ENCODE measurements at places on chromosomes 1 and 21.

DNA sequence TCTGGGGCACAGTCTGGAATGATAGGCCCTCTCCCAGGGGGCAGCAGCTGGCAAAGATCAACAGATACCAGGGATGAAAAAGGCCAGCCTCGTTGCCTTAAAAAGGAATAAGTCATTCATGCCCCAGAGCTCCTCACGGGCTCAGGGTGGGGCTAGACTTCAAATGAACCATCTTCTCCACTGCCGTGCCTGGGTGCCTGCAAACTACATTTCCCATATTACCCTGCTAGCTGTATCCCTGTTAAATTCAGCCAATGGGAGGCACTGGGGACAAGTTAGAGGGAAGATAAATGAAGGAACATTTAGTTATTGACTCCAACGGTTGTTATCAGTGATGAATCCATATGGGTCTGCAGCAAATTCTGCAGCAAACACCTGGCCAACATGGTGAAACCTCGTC is 101.2 kb upstream of the CYYR1 start:
- DNase-seq = no peak

DNA sequence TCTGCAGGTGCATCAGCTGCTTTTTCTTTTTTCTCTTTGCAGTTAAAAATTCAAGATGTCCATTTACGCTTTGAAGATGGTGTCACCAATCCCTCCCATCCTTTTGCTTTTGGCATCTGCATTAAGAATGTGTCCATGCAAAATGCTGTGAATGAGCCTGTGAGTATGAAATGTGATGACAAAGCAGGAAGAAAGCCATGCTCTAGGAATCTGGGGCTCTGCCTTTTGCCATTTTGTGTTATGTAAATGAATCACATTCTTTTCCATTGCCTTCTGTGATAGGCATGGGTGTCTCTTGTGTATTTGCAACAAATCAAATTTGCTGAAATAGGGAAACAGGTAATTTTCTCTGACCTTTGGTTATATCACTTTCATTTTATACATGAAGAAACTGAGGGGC is 19.4 kb downstream of the VPS13D start:
- DNase-seq = no peak

- peak; percentile 51 for DNase-seq
Measured at GRCh38 chr1:6033986-6034749, 11.5 kb upstream of the KCNAB2 start.

- peak; percentile 87 for DNase-seq
Measured at GRCh38 chr1:11927866-11928592, 1.8 kb upstream of the KIAA2013 start.

- DNase-seq = no peak
Measured at GRCh38 chr1:5996641-5997270, 4.5 kb upstream of the NPHP4 start.

DNA sequence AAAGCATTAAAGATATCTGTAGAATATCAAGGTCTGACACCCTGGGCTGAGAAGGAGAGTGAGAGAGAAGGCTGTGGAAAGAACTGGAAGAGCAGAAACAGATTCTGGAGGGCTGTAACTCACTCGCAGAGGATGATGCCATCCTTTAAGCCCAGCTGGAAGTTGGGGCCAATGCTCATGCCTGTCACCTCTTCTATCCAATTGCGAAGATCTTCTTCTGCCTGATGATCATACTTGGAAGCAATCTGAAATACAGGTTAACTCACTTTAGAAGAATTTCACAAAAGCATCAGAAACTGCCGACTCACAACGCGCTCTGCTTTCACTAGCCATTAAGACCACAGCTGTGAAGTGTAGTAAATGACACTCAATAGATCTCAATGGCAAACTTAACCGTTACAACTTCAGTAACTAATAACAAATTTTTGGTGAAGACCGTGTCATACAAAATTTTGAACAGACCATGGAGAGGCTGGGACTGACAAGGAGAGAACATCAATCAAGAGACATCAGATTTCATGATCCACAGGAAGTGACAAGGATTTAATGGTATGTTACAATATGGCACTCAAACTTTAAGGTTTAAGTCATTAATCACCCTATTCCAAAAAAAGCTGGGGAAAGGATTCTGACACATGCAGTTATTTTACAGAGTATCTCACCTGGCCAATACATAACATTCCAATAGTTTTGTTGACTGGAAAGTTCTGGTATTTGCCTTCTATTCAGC is 23.5 kb downstream of the CNN3 start:
- DNase-seq = no peak

DNA sequence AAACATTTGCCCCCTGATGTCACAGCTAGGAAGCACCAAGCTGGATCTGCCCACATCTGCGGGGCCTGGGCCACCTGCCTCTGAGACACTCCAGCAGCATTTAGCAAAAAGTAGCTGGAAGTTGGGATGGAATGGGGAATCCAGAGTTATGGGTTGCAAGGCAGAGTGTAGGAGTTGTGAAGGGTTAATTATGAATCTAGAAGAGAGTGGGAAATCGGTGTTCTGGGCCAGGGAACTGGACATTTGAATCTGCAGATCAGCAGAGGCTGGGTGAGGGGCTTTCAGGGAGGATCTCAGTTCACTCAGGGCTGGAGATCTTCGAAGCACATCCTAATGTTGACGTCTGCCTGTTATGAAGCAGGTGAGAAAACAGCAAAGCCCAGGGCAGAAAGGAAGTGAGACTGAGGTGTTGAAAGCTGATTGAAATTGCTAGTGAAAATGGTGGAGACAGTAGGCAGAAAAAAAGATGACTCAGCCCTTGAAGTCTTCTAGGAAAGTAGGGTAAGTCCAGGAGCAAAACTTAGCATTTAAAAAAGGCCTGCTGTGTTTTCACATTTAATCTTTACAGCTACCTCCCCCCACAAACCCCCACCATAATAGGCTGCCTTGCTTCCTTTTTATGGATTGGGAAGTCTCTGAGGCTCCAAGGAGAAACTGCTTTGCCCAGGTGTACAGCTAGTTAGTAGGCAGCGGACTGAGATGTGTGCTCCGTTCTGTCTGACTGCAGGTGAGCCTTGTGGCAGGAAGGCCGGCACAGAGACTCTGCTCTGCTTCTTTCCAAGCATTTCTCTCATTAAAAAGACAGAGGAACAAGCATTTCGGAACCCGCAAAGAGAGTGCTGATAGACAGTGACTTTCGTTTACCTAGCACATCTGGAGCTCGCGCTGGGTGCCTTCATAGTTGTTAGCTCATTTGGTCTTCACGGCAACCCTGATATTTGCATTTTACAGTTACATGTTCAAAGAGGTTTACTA is 7.2 kb downstream of the VANGL1 start:
- DNase-seq = no peak

DNA sequence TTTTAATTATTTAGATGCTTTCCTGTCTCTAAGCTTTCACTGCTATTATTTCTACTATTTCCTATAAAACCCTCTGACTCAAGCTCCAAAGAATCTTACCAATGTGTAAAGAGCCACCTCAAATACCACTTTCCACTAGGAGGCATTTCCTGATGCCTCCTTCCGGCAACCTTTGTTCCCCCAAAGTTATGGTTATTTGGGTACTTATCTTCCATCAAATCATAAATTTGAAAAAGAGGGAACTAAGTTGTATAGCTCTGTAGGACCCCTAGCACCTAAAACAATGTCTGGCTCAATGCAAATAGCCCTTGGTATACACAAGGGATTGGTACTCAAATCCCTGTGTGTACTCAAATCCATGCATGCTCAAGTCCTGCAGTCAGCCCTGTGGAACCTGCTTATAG is 79.6 kb downstream of the NME7 start:
- peak; percentile 7 for DNase-seq

DNA sequence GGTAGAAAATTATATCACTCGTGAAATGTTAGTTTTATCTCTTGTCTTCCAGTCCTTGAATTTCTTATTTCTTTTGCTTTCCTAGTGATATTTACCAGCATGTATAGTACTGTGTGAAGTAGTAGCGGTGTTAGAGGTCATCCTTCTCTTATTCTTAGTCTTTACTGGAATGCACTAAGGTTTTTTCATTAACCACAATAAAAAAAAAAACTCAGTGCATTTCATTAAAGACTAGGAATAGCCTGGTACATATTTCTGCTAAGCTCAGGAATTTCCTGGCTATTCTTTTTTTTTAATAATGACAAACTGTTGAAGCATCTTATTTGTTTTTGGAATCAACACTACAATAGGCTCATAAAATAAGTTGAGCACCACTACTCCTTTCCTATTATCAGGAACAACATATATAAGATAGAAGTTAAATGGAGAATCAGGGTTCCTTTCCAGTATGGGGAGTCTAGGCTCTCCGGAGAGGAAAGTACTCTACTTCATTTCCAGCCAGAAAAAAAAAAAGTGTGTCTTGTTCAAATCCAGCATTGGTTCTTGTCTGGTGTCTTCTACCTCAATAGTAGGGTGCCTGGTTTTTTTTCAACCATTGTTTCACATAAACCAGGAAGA is 60.0 kb downstream of the TNFSF18 start:
- no peak for DNase-seq

DNA sequence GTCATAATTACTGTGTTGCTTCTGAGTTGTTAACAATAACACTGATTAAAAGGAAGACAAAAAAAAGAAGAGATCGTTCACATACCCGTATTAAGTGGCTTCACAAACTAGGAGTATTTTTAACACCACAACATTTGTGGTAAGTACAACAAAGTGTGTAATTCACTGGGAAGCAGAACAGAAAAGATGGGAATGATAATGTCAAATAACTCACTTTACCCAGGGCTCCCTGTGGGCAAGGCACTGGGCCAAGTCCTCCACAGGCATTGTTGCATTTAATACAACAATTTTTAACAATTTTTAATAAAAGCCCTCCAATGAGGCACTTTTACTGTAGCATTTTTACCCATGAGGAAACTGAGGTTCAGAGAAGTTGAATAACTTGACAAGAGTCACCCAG is 385.0 kb upstream of the ST6GALNAC5 start:
- no peak for DNase-seq

- no peak for DNase-seq
Measured at GRCh38 chr21:38325216-38325615, 68.4 kb downstream of the KCNJ15 start.

- DNase-seq = no peak
Measured at GRCh38 chr1:909861-910310, 13.8 kb upstream of the SAMD11 start.

DNA sequence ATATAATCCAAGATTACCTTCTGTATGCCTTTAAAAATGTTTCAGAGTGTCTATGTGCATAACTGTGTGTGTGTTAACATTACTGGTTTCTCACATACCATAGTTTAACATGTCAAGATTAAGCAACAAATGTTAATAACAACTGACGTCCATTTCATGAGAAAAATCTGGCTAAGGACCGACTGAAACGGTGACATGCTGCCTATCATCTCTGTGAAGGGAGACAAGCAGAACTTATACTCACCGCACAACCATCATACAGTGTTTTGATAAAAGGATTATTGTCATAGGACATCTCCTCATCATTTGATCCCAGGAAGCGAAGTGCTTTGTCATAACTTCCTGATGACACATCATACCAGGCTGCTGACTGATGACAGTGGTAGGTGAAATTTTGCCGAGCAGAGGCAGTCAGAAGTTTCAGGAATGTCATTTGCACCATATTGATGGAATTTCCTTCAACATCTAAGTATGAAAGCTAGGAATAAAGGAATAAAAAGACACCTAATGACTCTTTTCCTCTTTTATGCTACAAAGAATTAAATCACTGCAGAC is 228.8 kb downstream of the COL11A1 start:
- no peak for DNase-seq

DNA sequence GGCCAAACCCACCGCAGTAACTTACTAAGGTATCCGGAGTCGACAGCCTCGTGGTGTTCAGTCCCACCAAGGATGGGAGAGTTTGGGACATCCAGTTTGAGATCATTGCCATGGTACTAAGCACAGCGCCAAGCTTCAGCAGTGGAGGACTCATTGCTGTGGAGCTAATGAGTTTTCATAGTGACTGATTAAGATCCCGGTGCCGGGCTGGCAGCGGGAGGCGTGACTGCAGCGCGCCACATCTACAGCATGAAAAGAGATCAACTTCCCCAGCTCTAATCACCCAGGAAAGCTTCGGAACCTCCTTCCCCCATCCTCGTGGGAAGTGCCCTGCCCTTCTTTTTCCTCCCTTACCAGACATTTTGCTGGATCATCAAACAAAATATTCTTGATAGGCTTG is 149.9 kb downstream of the OLFM3 start:
- no peak for DNase-seq

GRCh38 chr1:220843481-220844011 is 35.7 kb upstream of the HLX start:
- DNase-seq = peak; percentile 30

DNA sequence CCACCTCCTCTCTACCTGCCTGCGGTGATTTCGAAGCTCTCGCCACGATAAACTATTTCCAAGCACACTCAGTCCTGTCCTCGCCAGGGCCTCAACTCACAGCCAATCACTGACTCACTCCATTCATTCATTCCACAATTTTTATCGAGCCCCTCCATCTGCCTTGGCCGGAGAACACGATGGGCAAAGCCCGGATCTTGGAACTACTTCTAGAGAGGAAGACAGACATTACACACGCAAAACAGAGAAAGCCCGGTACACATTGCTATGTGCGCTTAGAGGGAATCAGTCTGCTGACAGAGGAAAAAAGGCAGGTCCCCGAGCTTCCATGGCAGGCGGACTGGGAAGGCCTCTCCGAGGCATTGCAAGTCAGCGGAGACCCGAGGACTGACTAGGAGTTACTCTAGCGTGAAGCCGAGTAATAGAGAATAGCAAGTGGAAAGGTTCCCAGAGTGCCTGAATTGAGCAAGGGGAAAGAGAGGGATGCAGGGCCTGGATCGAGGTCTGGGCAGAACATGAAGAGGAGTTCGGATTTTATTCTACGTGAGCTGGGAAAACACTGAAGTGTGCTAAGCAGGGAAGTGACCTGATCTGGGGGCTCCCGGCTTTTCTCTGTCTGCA is 54.2 kb upstream of the DNAJC6 start:
- DNase-seq = no peak

DNA sequence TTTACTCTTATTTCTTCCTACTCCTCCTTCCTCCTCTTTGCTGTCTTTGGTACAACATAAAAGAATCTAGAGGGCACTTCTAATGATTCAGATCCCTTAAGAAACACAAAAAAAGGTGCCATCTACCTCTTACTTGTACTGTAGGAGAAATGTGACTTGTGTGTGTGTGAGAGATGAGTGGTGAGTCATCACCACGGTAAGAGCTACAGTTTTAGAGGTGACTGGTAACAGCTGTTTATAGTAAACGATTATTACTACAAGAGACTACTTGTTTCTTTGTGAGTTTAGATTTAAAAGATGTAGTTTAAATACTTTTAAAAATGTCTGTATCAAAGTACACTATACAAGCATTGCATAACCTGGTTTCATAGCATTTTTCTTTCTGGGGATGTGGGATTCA is 40.4 kb downstream of the SLC35D1 start:
- peak; percentile 54 for DNase-seq

DNA sequence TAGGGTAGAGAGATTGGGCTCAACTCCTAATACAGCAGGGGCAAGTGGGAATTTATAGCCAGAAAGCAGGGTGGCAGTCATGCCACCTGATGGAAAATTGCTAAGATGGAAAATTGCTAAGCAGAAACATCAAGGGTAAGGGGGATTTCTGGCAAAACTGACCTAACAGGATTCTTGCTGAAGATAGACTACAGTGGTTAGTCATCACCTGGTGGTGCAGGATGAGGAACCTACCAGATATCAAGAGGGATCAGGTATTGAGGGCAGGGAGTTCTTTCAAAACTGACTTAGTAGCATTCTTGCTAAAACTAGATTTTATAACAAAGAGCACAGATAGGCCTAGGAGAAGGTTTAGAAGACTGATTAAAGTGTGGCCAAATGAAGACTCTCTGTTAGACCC is 292.9 kb downstream of the PLPP3 start:
- DNase-seq = no peak

- DNase-seq = no peak
Measured at GRCh38 chr1:221470000-221470698, 271.7 kb downstream of the DUSP10 start.

Data from SJCRH30 (cell line).